Activated CD4-positive, alpha-beta T cell treated with anti-CD3 and anti-CD28 coated beads, Interleukin-2, amount 50 U/mL, for 4 hours (primary cell): ENCODE measurements at places on chromosomes 2 and 18.

DNA sequence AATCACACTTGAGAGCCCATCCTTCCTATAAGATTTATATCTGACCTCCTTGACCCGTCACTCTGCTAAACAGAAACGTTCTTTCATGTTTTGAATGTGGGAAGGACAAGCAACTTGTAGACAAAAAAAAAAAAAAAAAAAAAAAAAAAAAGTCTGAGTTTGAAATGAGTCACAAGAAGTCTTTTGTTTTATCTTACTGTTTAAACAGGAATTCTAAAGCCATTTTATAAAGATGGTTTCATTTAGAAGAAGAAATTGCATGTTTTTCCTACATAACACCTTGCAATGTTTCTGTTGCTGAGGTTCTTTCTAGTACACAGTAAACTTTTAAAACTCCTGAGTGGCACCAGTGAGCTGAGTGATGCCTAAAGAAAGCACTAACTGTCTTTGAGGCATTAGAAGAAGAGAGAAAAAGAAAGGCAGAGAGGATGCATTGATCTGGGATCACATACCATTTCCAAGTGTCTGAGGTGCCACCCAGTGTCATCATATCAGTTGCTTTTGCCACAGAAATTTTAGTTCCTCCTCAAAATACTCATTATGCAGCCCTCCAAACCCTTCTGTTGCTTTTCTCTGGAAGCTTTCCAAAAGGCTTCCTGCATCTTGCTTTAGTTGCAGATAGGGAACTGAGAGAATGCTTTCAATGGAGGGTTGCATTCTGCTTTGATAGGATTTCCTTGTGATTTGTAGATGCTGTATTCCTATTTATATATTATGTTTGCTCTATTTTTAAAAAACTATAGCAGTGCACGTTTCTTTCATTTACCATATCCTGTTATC, 69.1 kb downstream of the ACVR2A start:
- DNase-seq, result no peak

DNA sequence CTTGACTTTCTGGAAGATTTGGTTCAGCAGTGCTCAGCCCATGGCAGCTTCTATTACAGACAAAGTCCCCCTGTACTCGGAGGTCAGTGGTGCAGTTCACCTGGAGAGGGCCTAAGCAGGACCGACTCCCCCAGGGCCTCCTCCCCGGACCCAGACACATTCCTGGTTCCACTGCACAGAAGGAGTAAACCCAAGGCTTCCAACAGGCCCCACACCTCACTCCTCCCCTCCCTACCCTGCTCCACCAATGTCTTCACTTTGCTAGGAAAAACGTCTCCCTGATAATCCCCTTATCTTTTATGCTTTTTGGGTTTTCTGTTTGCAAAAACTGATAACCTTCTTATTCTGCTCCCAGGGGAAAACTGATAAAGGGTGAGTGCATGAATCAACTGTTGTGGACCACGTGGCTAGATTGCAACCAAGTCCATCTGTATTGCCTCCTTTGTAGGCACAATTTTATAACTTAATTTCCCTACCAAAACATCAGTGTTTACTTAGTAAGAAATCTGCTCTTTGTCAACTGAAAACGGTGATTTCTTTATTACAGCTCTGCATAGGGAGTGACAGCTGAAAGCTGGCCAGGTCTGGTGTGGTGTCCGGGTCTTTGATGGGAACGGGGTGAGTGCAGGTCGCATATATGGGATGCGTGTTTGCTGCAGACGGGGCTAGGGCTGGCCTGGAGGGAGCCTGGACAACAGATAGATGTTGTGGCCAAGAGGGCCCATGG, 202.5 kb downstream of the GLI2 start:
- DNase-seq, result no peak

DNA sequence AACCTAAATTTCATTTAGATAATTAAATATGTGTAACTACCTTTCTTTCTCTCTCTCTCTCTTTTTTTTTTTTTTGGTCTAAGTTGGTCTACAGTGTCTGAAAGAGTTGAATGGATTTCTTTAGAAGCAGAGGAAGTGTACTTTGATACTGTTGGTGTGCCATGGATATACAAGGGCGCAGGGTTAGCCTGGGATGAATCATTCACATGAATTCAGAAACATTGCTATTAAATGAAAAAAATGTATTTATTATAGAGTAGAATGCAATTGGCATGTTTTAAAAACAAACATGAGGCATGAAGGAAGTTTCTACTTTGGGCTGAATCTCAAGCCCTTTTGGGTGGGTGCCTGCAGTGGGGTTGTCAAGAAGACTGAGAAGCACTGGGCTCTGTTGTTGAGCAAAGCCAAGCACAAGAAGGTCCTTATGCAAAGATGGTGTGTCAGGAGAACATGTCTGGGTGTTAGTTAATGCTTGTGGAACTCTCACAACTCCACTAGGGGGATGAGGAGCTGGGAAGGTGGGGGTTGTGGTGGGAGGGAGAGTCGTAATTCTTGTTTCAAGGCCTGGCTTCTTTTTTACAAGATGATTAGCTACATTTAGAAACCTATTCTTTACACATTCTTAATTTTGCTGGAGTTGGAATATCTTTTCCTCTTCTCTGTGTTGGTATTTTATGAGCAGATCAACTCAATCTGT, 57.9 kb downstream of the LYPD6 start:
- DNase-seq, result no peak

GRCh38 chr2:5937321-5937720, 245.1 kb downstream of the SOX11 start:
- DNase-seq, result no peak

DNA sequence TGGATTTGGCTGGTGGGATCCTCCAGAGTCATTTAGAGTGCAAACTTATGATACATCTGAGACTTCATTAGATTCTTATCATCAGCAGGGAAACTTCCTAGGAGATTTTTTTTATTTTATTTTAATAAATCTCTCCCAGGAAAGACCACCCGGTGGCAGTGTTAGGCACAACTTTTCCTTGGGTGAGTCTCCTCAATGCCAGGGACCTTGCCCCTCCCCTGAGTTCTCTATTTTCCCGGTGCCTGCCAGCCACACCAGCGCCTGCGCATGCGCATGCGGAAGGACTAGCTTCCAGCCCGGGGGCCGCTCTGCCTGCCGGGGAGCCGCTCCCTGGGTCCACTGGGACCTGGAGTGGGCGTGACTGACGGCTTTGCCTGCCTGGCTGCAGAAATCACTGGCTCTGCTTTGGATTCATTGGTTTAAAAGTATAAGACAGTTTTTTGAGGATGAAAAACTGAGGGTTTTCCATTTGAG, 86.6 kb downstream of the TMEM182 start:
- DNase-seq, result no peak

GRCh38 chr2:86304416-86304815, 33.0 kb downstream of the REEP1 start:
- no peak for DNase-seq

- DNase-seq, result no peak
Observed at GRCh38 chr18:37471637-37472036, 94.0 kb downstream of the CELF4 start.

DNA sequence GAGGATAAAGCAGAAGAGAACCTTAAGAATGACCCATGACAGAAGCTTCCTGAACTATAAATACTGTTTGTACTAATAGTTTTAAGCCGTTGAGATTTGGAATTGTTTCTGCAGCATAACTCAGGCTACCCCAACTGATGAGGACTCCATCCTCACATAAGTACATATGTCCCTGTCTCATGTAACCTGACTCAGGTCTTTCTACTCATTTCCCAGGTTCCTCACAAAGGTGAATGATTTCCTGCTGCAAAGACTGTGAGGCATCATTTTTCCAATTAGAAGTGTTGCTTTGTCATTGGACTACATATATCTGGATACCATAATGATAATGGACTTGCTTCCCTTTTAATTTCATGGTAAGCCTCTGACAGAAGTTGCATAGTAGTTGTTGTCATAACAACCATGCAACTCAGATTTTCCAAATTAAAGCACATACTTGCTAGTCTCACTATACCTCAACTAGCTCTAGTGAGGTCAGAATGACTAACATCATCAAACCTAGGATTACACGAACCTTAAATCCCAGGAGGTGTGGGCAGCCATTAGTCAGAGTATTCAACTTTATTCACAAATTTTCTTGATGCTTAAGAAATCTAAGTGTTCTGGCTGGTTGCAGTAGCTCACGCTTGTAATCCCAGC, 38.0 kb upstream of the NEDD4L start:
- no peak for DNase-seq

GRCh38 chr2:181781078-181781786, 100.9 kb upstream of the NEUROD1 start:
- no peak for DNase-seq
